ENCODE measurements at places on chromosomes 5 and 9.

DNA sequence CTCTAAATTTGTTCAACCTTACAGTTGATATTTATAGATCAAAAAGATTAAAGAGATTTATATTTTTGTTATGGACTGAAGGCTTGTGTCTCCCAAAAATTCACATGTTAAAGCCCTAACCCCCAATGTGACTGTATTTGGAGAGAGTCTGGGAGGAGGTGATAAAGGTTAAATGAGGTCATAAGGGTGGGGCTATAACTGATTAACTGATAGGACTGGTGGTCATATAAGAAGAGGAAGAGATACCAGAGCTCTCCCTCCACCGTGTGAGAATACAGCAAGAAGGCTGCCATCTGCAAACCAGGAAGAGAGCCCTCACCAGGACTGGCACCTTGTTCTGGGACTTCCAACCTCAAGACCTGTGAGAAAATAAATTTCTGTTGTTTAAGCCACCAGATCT is 264.3 kb downstream of the ENC1 start:
- DNase-seq: no peak

DNA sequence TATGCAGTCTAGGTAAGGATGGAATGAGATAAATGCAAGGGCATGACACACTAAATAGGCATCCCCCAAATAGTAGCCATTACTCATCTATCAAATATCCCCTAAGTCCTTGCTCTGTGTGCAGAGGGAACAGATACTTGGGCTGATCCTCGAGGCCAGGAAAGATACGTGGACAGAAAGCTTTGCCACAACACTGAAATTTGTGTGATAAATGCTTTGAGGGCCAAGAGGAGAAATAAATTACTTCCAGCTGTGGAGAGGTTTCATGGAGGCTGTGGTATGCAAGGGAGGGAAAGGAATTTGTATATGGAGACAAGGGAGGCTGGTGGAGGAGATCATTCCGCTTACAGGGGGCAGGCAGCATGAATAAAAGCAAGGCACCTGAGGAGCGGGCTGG is 18.5 kb downstream of the ATOX1 start:
- DNase-seq: no peak

DNA sequence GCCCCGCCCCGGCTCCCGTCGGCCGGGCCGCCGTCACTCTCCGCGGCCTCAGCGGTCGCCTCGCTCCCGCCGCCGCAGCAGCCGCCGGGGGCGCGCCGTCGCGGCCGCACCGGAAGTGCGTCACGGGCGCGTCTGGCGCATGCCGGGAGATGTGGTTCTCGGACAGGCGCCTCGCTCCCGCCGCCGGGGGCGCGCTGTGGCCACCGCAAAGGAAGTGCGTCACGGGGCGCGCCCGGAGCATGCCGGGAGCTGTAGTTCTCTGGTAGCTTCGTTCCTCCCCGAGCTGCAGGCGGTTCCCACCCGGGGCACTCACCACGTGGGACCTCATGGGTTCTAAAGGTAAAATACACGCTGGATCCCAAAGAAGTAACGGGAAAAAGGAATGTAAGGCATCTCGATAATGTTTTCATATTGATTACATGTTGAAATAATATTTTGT is at the start of gene UBAC1:
TSS of gene UBAC1 (minus strand) at position 97 of the 439 bp plus-strand sequence. CDS start 211 bp downstream, outside the sequence.
- peak; percentile 96 for DNase-seq

DNA sequence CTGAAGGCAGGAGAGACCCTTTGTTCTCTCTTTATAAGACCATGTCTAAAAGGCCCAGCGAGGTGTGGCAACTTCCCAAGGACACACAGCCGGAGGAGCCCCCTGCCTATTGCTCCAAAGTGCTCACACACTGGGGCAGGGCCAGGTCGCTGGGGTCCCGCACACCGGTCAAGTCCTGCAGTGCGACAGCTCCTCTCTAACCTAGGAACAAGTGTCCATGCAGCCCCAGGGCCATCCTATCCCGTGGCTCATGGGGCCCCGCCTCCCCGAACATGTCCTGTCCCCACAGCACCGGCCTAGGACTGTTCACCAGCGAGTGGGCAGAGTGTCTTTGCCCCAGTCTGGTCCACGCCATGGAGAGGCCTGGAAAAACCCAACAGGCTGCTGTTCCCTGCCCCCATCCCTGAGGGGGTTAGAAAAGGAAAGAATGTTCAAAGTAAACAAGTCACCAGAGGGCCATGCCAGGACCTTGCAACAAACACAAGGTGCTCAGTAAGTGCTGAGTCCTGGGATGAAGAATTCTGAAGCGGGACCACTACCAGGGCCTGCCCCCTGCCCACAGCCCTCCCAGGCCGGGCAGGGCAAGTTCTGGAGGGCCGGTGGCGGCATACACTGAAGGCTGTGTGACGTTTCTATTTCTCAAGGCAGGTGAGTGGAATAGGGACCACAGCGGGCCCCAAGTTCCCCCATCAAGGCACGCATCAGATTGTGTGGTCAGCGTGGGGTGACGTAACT is 938 bp downstream of the NINJ1 start:
- DNase-seq: peak; percentile 36

- no peak for DNase-seq
Observed at GRCh38 chr5:80093796-80094195, 58.6 kb downstream of the THBS4 start.

- no peak for DNase-seq
Observed at GRCh38 chr9:37730839-37731238, 22.8 kb upstream of the TRMT10B start.

GRCh38 chr5:75281716-75282465 is 45.2 kb upstream of the ANKRD31 start:
- DNase-seq: no peak

- DNase-seq: no peak
Observed at GRCh38 chr5:169978714-169979113, 1.6 kb downstream of the INSYN2B start.

GRCh38 chr5:60162441-60162840 is 268.9 kb upstream of the PDE4D start:
- DNase-seq: no peak

DNA sequence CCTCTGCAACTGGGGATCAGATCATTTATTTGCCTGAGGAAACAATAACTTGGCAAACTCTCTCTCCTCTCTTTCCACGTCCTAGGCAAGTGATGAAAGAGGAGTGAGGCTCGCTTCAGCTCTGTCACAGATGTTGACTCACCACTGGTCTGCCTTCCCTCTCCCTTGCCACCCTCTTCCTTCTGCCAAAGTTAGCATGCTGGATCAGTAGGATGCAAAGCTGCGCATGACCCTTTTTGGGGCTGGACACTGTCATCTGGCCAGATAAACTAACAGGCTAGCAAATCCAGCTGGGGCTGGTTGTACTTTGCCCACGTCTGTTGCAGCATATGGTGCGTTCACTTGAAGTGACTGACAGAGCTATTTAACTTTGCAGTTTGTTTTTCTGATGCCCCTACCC is 36.2 kb upstream of the SMARCA2 start:
- DNase-seq: no peak

DNA sequence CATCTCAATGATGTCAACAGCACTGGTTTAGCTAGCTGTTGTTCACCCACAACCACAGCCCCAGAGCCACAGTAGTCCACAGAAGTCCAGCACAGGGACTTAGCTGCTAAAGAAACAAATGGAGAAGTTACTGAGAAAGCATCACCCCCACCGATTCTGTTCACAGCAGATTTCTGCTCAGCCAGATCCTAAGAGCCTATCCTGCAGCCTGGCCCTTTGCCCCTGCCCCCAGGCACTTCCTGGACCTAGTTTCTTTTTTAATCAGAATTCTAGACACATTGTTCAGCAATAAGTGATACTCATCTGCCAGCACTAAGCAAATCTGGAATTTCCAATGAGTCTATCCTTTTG is 7.4 kb downstream of the B4GALT1 start:
- no peak for DNase-seq

DNA sequence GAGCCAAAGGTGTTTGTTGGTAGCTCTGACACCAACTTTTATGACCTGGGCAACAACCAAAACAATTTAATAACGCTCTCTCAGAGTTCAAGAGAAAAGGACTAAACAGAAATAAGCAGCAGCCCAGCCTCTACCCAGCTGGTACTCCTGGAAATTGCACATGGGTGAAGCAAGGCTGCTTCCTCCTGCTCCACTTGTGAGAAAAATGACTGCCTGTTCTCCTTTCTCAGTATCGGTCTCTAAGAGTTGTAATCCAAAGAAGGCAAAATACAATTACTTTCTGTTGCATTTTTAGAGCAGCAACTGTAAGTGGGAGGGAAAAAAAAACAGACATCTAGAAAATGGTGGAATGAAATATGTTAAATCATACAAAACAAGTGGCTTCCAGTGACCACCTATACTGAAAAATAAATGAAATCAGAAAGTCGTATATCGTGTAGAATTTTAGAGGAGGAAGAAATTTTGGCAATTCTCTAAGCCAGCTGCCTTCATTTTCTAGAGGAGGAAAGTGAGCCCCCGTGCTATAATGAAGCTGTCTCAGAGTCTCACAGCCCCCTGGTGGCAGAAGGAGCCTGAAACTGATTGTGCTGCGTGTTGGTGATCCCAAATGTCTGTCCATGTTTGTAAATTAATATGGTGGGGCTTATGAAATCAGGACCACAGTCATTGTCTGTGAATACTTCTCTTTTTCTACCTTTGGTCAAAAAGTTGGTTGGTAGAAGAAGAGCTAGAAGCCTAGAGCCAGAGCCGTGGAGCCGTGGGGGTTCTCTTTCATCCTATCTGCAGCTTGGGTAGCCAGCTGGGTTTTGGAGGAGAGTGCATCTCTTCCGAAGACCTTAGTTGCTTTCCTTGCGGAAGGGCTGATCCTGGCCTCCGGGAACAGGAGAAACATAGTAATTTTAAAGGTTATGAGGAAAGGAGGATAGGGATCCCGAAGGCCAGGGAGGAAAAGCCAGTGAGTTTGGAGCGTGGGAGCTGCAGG is 139.9 kb downstream of the PIP5K1B start:
- peak; percentile 74 for DNase-seq

DNA sequence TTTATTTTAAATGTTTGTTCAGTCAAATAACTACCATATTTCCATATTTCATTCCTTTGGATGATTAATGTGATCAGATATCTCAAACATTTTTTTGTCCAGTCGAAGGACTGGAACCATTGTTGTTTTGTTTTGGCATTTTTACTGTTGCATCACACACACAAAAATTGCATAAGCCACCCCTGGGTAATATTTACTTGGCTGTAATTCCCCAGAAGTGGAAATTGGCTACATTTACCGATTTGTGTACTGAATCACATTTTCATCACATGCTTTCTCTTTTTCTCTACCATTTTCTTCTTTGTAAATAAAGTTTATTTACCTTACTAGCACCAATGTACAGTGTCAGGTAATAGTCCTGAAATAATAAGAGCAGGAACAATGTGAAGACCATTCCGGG is 1729.7 kb upstream of the WWC1 start:
- DNase-seq: no peak

DNA sequence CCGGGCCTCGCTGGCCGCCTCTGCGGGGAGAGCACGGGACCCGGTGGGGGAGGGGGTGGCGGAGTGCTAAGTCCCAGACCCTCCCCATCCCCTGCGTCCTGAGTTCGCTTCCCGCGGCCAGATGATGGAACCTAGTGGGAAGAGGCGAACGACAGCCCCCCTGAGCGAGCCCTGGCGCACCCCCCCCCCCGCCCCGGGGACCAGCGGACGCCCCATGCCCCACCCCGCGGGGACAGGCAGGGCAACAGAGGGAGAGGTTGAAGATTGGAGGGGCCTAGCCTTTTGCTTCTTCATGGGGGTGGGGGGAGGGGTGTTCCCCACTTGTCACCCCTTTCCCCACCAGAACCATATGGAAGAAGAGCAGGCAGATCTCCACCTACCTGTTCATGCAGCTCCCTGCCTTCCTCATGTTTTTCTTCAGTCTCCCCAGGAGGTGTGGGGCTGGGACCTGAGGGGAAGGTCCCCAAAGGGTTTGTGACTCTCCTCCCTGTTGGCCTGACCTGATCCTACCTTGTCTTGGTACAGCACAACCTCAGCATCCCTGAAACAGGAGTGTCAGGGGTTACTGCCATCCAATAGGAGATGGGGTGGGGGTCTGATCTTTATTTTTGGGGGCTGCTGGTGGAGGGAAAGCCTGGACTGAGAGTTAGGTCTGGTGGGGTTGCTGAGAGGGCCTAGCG is 485 bp downstream of the FAM53C start:
- no peak for DNase-seq

DNA sequence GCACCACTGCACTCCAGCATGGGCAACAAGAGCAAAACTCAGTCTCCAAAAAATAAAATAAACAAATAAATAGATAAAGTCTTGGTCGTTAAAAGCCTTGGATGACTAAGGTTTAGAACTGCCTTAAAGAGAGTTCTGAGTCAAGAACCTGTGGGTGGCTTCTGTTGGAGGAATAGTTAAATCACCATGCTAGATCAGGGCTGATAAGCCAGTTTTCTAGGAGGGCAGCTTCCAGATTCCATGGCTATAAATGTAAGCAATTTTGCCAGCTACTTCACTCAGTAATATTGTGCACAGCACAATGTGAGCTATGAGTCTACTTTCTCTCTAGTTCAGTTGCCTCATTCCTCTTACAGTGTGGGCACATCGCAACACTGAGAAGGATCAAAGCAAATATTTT is 242.1 kb upstream of the NUDT12 start:
- no peak for DNase-seq

GRCh38 chr5:54230936-54231685 is 79.3 kb downstream of the ARL15 start:
- DNase-seq: no peak

GRCh38 chr5:143695941-143696340 is 116.0 kb upstream of the HMHB1 start:
- DNase-seq: no peak

GRCh38 chr5:146956217-146956616 is 77.7 kb upstream of the PPP2R2B start:
- no peak for DNase-seq

DNA sequence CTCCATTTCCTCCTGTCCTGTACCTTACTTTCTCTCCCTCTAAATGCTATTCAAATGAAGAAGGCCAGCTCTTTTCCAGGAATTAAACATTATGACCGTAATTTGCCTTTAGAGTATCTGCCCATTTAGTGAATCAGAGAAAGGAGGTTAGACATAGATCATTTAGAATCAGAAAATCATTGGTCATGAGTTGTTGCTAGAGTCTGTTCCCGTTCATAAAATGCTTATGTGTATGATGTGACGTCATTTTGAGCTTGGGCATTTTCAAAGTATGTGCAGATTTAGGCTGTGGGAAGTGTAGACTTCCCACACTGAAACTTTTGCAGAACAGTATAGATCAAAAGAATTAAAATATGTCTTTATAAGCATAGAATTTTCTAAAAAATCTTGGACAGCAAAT is 163.0 kb downstream of the ALDH1A1 start:
- DNase-seq: no peak

GRCh38 chr9:136087741-136088480 is 7.2 kb downstream of the NACC2 start:
- no peak for DNase-seq

GRCh38 chr9:81292056-81292805 is 397.1 kb downstream of the TLE1 start:
- no peak for DNase-seq

DNA sequence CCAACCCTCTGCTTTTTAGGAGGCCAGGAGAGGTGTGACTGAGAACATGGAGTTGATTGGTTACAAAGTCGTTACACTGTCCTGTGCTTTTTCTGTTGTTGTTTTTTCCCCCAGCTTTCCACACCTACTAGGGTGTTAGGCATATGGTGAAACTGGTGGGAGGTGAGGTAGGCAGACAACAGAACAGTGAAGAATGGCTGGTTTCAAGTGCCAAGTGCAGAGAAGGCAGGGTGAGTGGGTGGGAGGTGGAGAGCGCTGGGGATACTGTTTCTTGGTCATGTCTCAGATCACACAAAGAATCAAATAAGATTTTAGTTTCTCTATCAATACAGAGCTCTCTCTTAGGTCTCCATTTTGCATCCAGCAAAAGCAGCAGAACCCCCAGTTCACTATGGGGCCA is 2.2 kb upstream of the SPTAN1 start:
- no peak for DNase-seq

GRCh38 chr5:82570-82969 is 9.4 kb upstream of the PLEKHG4B start:
- no peak for DNase-seq

- DNase-seq: no peak
Observed at GRCh38 chr5:171115519-171115918, 193.5 kb upstream of the TLX3 start.
